AML-193 (cell line): ENCODE measurements at places on chromosomes 3 and 15.
A peak's percentile ranks its signal among the peaks of the same experiment; 100 is the strongest.

DNA sequence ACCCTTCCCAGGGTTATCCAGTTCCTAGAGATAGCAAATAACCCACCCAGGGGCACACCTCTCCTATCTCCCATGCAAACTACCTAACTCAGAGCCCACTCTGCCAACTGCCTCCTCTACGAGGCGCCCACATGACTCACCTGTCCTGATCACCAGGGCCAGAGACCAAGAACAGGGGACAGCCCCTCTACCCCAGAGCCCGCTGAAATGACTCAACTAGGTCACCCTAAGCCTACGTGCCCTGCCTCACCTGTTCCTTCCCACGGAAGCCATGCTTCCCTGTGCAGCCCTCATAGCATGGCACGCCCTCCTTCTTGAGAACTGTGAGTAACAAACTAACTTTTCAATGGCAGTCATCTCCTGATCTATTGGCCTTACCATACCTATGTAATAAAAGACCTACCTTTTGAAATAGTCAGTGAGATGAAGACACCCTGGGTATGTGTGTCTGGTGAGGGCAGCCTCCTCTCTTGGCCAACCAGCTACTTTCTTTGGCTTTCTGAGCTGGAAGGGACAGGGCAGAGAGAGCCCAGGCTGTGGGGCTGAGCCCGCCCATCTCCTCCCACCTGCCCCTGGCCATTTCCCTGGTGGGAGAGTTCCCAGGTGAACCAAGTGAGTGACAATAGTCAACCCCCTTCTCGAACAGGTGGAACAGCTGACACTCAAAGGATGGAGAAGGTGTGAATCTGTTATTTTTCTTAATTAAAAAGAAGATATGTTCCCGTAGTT, 25.5 kb upstream of the PRR23E start:
- DNase-seq: no peak

DNA sequence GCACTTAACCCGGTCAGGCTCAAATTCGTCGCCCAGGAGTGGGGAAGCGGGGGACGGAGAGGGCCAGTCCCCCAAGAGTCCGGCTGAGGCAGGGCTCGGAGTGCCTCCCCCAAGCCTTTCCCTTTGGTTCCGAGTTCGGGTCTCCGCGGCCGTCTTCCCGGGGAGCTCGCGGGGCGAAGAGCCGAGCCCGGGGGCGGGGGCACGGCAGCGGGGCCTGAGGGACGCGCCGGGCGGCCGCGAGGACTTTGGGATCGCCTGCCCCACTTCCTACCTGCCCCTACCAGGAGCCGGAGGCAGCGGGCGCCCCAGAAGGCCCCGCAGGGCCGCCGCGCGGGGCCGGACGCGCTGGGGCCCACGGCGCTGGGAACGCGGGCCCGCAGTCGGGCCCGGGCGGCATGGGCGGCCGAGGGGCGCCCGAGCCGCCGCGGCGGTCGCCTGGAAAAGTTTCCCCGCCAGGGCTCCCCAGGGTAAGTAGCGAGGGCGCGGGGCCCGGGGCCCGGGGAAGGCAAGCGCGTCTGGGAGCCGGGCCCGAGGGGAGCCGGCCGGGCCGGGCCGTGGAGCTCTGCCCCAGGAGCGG, 2.8 kb downstream of the FURIN start:
- DNase-seq: no peak

DNA sequence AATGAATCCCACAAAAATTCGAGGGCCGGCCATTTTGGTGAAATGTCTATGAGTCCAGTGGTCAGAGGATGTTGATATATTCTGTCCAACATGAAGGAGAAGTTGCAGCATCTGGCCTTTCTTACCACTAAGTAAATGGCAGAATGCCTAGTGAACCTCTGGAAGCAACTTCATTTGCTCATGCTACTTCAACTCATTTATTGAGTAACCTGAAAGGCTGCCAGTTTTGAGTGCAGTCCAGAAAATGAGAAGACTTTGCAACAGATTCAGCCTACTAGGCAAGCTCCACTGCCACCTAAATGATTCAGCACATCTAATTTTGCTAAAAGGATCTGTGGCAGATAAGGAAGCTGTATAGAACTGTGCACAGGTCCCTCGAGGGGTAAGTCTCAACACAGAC, 265.0 kb downstream of the OPA1 start:
- DNase-seq: peak; percentile 99

- DNase-seq: no peak
These were observed 9.1 kb downstream of the RASL12 start for GRCh38 chr15:65058394-65059368.

- DNase-seq: no peak
These were observed 34.4 kb downstream of the DET1 start for GRCh38 chr15:88512078-88512477.

- DNase-seq: no peak
These were observed 72.7 kb downstream of the DTWD1 start for GRCh38 chr15:49693498-49693897.
